ENCODE measurements at places on chromosomes 1 and 21. TPM values are rescaled to one million over a fixed set of nuclear protein-coding genes. Genes with fewer than 3 reads are reported as not detected.

GRCh38 chr1:54808443-54809207 is 7.5 kb upstream of the TTC22 start:
- DNase-seq: no peak

The ODR4 gene
- total RNA-seq: 20.1 TPM

- DNase-seq: no peak
These were observed 30.9 kb upstream of the RAP1GAP start for GRCh38 chr1:21700094-21700493.

The DNAI4 gene
- total RNA-seq: 1.7 TPM

DNA sequence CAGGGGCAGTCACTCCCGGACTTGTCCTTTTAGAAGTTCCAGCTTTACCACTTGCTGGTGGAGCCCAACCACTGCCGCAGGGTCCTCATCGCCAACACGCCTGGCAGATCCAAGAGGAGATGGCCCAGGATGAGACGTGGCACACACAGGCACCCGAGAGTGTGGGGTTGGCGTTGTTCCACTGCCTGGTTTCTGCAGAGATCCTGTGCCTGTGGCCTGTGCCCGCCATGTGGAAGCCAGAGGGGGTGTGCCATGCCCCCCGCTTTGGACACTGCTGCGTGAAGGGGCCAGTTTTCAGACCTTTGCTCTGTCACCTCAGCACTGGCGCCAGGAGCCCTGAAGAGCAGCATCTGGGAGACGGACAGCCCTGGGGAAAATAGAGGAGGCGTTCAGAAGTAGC is 10.8 kb downstream of the CD46 start:
- DNase-seq: no peak

The HIPK1 gene
- total RNA-seq: 75.8 TPM
